ENCODE measurements at places on chromosomes 2 and 18.

GRCh38 chr2:161606327-161606726 is 17.9 kb upstream of the SLC4A10 start:
- no peak for DNase-seq

DNA sequence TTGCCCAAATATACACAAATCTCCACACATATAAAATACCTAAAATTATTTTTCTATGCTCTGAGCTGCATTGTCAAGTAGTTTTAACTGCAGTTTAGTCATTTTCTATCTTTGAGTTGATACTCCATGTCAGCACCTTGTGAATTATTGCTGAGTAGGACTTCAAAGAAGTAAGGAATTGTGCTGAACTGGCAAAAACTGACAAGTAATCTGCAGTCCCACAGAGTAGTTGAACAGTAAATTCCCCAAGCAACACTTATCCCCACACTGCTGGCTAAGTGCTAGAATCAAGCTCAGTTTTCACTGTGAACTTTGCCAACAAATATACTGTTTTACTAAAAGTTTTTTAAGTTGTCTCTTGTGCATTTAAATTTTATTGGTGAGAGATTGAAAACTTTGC is 141.8 kb upstream of the ST6GAL2 start:
- no peak for DNase-seq

GRCh38 chr2:158600155-158600802 is 143.5 kb downstream of the PKP4 start:
- DNase-seq: peak; percentile 72

GRCh38 chr2:38074764-38075506 is 1.0 kb downstream of the CYP1B1 start:
- DNase-seq: no peak

DNA sequence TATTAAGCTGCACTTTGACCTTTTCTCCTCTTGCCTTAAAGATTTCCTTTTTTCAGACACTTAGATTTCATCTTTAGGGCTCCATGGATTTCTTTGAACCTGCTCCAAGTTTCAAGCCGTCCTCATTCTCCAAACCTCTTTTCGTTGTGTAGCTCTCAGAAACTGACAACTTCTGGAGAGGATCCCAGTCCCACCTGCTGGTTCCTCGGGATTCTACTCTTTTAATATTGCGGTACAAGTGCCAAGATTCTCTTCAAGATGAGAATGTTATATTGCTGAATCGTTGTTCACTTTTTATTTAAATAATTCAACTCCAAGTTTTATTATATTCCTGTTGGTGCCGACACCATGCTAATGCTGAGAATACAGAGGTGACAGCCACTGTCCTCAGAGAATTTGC is 141.1 kb downstream of the CDH20 start:
- no peak for DNase-seq

- no peak for DNase-seq
Measured at GRCh38 chr2:213751446-213751845, 467.2 kb downstream of the SPAG16 start.

- no peak for DNase-seq
Measured at GRCh38 chr2:231791107-231791506, 4.9 kb downstream of the COPS7B start.

- DNase-seq: no peak
Measured at GRCh38 chr18:10379522-10379921, 74.9 kb upstream of the APCDD1 start.

DNA sequence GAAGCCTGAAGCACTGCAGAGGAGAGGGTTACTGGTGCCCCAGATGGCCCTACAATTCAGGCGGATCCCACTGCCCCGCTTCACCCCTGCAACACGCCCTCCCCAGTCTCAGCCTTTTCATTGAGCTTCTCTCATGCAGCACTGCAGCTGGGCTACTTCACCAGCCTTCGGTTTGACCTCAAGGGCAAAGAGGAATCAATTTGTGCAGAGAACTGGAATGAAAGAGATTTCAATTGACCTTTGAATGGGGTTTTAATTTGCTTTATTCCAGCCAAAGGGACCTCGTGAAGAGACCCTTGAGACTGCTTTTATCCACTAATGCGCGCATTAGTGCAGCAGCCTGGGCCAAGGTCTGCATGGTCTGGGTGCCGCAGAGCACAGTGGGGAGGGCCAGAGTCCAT is 8.8 kb upstream of the POMC start:
- no peak for DNase-seq

DNA sequence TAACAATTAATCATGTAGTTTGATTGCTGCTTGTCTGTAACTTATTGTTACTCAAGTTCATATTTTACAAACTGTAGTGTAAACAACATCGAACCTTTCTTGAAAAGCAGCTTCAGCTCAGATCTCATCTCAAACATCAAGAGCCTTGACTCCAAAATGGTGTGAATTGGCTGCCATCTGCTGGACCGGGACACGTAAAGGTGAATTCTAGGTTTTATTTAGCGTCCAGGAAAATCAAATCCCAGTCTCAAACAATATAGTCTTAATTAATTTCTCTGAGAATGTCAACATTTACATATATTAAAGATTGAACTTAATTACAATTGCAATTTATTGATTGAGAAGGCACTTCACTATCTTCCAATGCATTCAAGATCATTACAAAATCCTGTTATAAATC is 453.0 kb downstream of the GALR1 start:
- no peak for DNase-seq

- no peak for DNase-seq
Measured at GRCh38 chr2:12317814-12318426, 398.8 kb upstream of the TRIB2 start.

DNA sequence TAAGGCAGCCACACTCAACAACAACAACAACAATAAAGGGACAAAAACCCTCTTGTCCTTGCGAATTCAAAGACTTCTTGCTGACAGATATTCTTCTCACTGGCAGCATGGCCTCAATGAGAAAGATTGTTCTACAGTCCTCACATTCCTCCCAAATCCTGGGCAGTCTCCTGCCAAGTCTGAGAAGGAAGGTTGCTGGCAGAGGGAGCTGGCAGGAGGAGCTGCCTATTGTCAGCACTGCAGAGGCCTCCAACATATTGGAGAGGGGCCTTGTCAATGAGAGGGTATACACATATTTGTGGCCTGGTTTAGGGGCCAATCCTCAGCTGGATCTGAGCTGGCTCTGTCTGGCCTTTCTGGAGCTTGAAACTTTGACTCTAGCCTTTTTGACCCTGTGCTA is 63.5 kb downstream of the LAMA3 start:
- no peak for DNase-seq

DNA sequence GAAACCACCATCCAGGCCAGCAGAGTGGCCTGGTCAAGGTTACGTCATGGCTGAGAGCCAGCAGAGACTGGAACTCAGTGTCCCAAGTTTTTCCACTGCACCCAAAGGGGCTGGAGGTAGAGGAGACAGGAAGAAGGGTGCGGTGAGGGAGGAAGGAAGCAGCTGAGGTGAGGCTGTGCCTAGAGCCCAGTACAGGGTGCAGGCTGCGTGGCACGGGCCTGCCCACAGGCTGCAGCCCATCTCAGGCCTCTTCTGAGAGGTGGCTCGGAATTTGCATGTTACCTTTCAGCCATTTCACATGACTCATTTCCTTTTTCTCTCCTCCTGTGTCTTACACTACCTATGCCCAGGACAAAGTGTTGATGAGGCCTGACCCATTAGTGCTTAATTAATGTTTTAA is 13.7 kb upstream of the MGAT4A start:
- DNase-seq: no peak

DNA sequence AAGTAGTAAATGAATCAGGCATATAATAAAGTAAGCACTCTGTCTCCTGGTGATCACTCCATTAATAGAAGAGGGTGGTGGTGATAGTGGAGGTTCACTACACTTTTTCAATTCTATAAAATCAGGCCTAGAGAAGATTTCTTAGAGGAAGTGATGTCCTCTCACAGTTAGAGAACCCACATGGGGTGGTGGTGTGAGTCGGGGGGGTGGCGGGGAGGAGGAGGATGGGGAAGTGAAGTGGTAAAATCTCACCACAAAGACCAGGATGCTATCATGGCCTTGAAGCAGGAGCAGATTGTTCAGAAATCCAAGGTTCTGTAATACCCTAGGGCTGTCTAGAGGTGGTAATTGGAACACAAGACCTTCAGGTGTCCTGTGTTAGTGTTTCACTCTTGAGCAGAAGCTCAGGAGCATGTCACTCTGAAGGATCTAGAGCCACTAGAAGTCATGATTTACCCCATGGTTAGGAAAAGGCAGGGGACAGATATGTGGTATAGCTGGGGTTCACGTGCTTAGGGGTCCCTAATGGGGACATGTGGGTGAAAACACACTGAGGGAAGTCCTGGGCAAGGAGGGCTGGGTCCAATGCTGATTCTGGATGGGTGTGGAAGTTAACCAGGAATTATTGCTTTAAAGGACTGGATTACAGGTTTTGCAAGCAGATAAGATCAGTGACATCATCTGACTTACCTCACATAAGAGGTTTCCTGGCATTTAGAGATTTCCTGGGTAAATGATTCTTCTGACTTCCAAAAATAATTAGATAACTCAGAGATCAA is 31.0 kb downstream of the RNF125 start:
- no peak for DNase-seq

GRCh38 chr18:48124857-48125626 is 194.6 kb upstream of the SMAD2 start:
- DNase-seq: no peak

DNA sequence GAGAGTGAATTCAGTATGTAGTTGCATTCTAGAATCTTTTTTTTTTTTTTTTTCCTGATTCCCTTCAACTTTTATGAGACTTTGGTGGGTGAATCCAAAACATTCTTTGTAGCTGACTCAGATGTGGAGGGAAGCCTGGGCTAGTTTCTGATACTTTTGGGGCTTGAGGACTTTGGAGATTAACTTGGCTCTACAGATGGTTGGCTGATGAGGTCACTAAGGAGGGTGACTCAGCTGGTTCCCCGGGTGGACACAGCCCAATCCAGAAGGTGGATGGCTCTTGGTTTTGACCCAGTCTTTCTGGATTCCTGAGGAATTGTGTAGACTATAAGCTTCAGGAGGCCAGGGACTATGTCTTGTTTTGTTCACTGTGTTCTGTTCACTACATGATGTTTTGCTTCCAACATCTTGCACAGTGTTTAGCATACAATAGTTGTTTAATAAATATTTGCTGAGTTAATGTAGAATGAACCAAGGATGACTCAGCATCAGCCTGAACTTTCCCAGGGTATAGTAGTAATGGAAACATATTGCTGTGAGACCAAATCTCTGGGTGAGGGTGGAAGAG is 30.5 kb downstream of the LAMA3 start:
- DNase-seq: peak; percentile 84

DNA sequence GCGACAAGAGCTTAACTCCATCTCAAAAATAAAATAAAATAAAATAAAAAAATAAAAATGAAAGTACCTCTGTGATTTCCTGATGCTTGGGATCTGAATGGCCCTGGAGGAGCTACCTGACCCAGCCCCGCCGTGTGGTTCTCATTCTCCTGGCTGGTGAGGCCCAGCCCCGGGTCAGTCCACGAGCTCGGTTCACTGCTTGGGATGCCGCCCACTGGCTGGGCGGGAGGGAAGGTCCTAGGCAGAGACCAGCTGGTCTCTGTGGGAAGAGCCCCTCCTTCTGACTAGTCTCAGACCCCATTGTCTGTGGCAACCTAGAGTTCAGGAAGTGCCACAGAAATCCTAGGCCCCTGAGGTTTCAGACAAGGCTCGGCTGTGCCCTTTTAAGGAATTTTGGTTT is 55.1 kb upstream of the DLGAP1 start:
- DNase-seq: no peak

- DNase-seq: no peak
Measured at GRCh38 chr18:79438898-79439627, 43.3 kb downstream of the NFATC1 start.

- no peak for DNase-seq
Measured at GRCh38 chr2:119308793-119309330, 57.8 kb downstream of the C2orf76 start.

Measured in RWPE2 (cell line).